ENCODE measurements at places on chromosomes 11 and 22.

DNA sequence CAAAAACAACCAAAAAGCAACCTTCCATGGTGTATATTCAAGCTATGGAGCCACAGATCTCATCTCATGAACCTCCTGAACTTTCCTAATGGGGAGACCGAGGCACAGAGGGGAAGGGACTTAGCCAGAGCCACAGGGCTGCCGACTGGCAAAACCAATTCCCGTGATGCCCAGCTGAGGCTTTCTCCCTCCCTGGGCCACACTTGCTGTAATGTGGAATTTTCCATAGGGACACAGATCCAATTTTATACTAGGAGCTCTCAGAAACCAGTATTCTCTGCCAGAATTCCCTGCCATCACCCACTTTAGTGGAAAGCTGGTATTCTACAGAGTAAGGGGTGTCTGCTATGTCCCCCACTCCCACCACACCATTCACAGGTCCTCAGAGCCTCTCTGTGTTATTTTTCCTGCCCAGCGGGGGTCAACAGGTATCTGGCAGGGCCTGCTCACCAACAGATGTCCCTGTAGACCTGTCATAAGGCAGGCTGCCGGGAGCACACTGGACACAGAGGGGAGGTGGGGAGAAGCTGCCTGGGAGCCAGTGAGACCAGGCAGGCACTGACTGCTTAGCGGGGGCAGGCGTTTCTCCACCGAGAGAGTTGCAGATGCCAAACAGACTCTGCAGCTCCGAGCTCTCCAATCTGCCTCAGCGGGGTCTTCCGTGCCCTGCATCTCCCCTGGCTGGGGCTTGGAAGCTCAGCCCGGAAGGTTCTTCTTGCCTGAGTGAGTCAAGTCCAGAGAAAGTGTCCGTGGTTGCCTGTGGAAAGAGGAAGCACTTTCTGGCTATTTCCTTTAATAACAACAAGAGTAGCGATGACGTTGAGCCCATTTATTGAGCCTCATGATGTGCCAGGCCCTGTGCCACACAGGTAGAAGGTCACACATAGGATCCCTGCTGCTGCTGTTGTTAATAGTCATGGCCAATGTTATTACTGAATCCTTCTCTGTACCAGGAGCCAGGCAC is 26.3 kb downstream of the RPS6KA4 start:
- DNase-seq = no peak

GRCh38 chr11:33606762-33607161 is 93.9 kb downstream of the C11orf91 start:
- DNase-seq = no peak

DNA sequence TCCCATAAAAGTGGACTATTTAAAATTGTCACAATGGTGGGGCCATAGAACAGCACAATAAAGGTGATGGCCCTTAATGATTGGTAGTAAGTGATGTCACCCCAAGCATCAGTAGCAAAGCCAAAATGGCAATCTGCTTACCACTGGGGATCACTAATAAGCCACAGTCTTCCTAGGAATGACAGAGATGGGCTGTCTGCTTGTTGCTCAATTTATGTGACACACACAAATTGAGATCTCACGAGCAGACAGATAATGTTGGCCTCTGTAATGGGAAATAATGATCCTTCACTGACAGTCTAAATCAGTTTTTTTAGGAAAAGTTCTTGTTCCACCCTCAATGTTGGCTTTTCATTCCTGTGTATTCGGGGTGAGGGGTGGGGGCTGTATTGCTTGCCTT is 515.1 kb downstream of the BRD1 start:
- no peak for DNase-seq

- no peak for DNase-seq
These were observed 29.8 kb upstream of the BMAL1 start for GRCh38 chr11:13247606-13248296.

GRCh38 chr11:99934008-99934407 is 753.1 kb upstream of the ARHGAP42 start:
- DNase-seq = no peak

DNA sequence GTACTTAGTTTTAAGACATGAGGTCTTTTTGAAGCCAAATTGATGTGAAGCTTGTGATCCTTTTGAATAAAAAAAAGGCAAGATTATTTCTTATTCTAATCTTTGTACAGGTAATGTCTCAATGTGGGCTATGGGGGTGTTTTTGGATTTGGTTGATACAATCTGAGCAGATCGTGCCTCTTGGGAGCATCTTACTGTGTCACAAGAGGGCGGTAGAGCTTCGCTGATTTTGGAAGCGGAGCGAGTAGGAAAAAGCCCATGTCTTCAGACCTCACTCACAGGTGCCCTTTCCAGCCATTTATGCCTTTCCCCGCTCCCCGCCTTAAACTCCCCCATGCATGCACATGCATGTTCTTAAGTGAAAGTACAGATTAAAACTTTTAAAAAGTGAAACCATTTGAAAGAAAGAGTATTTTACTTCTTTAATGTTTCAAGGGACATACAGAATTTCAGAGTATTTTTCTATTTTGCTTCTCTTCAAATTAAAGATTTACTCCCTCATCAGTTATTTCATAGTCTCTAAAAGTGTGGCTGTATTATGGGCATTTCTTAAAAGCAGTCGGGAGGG is 18.8 kb downstream of the DDX25 start:
- peak; percentile 46 for DNase-seq

GRCh38 chr11:36090356-36091109 is 146.7 kb downstream of the LDLRAD3 start:
- no peak for DNase-seq
